NCI-H187 treated with DMSO at 0.1 percent for 48 hours (cell line): ENCODE measurements at places on chromosomes 11 and 22.

GRCh38 chr22:44099696-44100095 is 75.6 kb downstream of the PARVB start:
- DNase-seq: no peak

DNA sequence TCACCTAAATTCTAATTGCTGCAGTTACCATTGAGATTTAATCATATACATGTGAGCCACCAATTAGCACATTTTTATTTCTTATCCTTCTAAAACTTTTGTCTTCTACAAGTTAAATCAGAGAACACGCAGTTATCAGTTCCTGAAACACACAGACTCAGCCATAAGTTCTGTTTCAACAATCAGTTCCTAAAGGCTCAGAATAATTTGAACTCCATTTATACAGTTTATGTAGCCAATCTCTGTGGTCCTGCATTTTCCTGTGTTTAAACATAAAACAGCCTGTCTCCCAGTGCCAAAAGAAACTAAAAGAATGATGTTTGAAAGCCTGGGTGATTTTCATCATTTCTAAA is 2.9 kb downstream of the PLAAT3 start:
- no peak for DNase-seq

GRCh38 chr11:47111318-47111804 is 65.3 kb downstream of the ARFGAP2 start:
- peak; percentile 99 for DNase-seq

DNA sequence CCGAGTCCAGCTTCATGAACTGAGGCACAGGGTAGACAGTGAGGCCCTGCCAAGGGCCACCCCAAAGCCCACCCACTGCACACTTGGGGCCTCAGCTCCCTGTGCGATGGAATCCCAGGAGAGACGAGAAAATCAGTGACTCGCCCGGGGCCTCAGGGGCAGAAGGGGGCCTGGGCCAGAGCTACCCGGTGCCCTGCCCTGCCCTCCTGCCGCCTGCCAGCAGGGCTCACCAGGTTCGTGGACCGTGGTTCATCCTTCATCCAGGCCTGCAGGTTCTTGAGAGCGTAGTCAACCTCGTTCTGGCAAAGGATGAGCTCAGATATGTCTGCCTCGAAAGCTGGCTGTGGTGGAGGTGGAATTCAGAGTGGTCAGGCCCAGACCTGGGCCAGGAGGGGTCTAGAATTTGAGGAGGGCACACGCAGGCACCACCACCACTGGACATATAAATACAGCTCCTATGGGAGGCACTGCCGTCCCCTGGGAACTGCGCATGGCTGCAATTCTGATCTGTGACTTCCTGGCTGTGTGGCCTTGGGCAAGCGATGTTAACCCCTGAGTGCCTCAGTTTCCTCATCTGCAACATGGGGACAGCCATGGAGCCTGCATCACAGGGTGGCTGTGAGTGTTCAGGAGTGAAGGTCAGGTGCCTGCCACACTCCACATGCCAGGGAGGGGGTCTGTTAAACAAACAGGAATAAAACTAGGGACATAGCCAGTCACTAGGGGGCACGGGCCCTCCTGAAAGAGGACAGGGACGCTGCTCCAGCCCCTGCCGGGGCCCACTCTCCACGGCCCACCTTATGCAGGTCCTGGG is 7.5 kb downstream of the ALDH3B2 start:
- no peak for DNase-seq

GRCh38 chr22:17472932-17473331 is 90.4 kb upstream of the SLC25A18 start:
- DNase-seq: no peak
